ENCODE measurements at places on chromosomes 7 and 10. TPM values are rescaled to one million over a fixed set of nuclear protein-coding genes. Genes with fewer than 3 reads are reported as not detected.
A peak's percentile ranks its signal among the peaks of the same experiment; 100 is the strongest.

The PRSS37 gene
- total RNA-seq, result not detected

The FEZF1 gene
- total RNA-seq, result not detected

The MYL7 gene
- not detected for total RNA-seq

The CHAT gene
- total RNA-seq, result not detected

The GNAT3 gene
- total RNA-seq, result not detected

The VWC2 gene
- total RNA-seq, result not detected

The CYTH3 gene
- total RNA-seq, result 4.7 TPM

The IFIT1B gene
- not detected for total RNA-seq

The SLC26A3 gene
- total RNA-seq, result not detected

GRCh38 chr10:71443676-71444075, 47.0 kb downstream of the CDH23 start:
- DNase-seq, result no peak

- DNase-seq, result no peak
Observed at GRCh38 chr10:74297389-74298080, 146.5 kb downstream of the ADK start.

GRCh38 chr7:1064581-1064980, 20.2 kb downstream of the GPR146 start:
- DNase-seq, result no peak

- no peak for DNase-seq
Observed at GRCh38 chr10:12434277-12434676, 84.9 kb downstream of the CAMK1D start.

GRCh38 chr7:142188154-142188553, 69.7 kb downstream of the PRSS58 start:
- no peak for DNase-seq

DNA sequence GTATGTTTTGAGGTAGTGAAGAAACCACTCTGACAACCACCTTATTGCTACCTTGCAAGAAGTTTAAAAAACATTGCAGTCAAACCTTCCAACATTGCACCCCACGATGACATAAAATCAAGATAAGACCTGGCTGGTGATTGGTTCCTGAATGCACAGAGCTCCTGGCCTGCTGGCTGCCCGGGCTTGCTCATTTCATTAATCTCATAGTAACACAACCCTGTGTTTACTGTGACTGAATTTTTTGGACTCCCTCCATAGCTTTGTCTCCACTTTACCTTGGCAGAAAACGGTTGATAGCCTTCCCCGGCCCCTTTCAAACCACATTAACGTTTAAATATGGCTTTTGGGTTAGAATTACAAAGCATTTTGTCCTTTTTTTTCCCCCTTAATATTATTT, 27.5 kb downstream of the VWA2 start:
- no peak for DNase-seq

GRCh38 chr10:18098201-18098600, 42.0 kb upstream of the CACNB2 start:
- no peak for DNase-seq

DNA sequence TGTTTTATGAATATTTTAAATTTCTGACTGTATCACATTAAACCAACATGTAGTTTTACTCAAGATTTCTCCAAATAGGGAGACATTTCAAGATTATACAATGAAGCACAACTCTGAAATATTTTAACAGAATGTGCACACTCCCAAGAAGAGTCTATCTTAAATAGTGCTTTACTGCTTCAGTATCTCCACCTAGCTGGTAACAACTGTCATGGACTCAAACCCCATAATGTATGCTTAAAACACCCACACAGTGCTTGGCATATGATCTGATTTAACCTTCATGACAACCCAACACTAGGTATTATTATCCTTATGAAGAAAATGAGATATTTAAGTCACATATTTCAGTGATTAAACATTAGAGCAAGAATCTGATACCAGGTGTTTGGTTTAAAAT, 45.9 kb downstream of the ASZ1 start:
- DNase-seq, result no peak

- no peak for DNase-seq
Observed at GRCh38 chr10:3980660-3981059, 195.7 kb upstream of the KLF6 start.

DNA sequence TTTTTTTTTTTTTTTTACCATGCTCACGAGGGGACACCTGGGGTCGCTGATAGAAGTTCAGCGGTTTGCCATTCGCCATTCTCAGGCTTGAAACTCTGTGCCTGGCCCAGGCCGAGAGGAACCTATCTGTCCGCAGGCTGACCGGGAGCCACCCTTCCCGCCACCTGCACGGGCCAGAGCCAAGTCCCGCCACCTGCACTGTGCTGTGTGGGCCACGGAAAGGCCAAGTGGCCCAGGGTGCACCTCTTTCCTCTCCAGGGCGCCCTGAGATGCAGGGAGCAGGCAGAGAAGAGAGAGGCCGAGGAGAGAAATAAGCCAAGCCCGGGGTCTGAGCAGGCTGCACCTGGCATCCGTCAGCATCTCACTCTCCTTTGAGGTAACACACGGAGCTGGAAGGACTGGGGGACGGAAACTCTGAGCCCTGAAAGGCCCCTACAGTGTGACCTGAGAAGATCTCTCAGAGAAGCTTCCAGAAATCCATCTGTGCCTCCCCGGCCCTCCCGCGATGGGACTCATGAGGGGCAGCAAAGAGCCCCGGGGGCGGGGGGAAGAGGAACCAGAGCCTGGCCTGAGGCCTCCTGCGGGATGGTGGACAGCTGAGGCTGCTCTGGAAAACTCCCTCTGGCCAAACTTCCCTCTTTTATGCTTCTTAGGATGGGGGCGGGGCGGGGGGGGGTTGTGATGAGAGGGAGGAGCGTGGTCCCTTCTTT, 46.6 kb downstream of the PRKAG2 start:
- DNase-seq, result no peak

GRCh38 chr7:4834601-4835397, 27.0 kb downstream of the PAPOLB start:
- DNase-seq, result no peak

GRCh38 chr7:116327752-116328151, 117.4 kb downstream of the TES start:
- no peak for DNase-seq

DNA sequence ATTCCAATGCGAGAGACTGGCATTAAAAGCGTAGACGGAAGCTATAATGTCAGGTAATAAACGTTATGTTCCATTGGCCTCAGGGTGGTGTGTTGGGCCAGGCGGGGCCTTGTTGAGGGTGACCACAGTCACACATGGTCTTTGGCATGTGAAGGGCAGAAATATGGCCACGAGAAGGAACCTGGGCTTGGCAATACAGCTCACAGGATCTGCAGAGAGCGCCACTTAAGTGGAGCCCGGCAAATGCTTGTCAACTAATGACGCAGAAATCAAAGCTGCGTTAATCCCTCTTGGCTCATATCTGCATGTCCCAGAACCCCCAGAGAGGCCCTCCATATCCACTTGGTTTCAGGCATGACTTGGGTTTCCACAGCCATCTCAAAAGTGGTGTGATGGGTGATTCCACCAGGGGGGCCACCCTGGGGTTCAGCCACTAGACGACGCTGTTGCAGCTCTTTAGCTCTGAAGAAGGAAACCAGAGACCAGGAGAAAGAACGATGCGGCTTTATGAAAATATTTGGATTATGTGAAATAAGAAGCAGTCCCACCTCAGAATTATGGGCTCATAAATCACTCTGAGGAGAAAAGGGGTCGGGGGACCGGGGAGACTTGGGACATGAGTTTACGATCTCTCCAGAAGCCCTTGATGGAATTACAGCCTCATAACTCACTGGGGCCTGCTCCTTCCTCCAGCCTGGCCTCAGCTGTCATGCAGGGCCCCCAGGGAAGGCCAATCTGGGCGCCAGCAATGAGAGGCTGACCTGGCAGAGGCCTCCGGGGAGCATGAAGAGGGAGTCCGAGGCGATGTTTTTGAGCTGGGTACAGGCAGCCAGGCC, 462.5 kb downstream of the PLXNA4 start:
- DNase-seq, result no peak

GRCh38 chr10:6430423-6430980, 149.6 kb downstream of the PRKCQ start:
- DNase-seq, result no peak

DNA sequence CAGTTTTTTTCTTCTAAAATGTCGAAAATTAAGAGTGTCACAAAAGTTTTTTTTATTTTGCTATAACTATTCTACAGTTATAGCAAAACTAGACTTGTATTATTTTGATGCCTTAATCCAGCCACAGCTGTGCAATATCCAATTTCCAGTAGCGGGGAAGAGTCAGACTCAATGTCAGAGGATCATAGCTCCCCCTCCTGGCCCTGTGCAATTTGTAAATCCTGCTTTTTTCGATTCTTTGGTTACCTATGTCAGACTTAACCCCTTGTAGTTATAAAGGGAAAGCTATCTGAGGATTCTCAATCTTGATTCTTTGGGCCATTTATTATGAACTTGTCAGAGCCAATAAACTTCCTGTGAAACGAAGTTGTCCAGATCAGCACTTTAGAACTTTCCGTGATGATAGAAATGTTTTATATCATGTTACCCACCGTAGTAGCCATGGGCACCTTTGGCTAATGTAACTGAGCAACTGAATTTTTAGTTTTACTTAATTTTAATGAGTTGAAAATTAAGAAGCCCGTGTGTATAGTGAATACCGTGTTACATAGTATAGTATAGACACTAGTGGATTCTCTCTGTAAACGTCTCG, 87.7 kb upstream of the PRKCQ start:
- peak; percentile 49 for DNase-seq

GRCh38 chr10:84660450-84661159, 332.2 kb downstream of the CCSER2 start:
- DNase-seq, result peak; percentile 6

DNA sequence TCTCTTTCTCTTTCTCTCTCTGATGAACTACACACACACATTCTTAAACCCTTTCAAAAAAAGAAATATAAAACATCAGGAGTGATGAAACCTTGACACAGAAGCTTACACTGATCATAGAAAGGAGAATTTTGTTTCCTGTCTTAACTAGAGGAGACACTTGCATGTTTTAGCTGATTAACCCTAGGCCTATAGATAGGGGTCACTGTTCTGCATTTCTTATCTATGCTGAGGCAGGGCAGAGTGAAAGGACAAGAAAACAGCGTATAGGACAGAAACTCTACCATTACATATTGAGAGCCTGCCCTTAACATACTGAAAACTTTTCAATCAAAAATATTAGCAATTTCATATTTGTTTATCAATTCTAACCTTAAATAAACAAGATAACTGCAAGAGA, 680.6 kb upstream of the MBL2 start:
- DNase-seq, result no peak

- DNase-seq, result no peak
Observed at GRCh38 chr7:291373-292092, 1.6 kb downstream of the FOXL3 start.

DNA sequence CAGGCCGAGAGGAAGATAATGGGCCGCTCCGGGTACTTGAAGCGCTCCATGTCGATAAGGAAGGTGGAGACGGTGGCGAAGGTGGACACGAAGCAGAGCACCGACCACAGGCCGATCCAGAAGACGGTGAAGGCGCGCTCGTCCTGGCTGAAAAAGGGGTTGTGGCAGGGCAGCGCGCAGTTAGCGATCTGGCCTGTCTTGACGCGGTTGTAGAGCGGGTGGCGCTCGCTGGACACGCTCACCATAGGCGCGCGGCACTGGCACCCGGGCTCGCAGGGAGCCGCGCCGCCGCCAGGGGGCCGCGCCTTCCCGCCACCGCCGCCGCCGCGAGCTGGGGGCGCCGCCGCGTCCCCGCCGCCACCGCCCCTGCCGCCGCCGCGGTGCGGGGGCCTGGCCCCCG, 1.6 kb downstream of the FZD8 start:
- DNase-seq, result peak; percentile 65

GRCh38 chr10:45599646-45600045, 72.9 kb downstream of the ZFAND4 start:
- no peak for DNase-seq

DNA sequence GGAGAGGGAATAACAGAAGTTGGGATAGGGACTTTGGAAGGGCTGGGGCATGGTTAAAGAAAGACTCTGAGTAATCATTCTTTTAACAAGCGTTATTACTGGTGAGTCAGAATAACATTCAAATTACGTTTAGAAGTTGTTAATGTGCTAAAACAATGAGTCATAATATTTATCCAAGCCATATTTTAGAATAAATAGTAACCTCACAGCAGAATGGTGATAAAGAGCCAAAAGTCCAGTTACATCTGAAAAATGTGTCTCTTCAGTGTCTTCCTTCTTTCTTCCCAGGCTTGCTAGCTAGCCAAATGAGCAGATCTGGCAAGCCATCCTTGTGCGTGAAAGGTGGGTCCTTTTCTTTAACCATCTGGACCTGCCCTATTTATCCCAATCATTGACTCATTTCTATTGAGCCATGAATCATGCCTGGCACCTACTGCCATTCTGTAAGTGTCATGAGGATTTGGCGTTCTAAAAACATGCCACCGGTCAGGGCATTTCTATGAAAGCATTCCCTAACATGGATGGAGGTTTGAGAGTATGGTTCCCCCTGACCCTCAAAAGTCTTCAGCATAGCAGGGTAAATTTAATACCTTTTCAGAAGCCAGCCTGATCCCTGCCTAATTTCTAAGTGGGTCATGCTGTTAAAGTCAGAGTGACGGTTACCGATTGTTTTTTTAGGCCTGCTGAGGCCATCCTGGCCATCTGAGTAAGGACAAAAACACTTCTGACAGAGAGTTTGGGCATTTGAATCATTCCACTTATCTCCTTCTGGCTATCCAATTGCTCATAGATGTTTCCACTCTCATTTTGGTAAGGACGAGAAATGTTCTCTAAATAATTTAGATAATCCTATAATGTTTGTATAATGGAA, 26.9 kb downstream of the MYPN start:
- no peak for DNase-seq

DNA sequence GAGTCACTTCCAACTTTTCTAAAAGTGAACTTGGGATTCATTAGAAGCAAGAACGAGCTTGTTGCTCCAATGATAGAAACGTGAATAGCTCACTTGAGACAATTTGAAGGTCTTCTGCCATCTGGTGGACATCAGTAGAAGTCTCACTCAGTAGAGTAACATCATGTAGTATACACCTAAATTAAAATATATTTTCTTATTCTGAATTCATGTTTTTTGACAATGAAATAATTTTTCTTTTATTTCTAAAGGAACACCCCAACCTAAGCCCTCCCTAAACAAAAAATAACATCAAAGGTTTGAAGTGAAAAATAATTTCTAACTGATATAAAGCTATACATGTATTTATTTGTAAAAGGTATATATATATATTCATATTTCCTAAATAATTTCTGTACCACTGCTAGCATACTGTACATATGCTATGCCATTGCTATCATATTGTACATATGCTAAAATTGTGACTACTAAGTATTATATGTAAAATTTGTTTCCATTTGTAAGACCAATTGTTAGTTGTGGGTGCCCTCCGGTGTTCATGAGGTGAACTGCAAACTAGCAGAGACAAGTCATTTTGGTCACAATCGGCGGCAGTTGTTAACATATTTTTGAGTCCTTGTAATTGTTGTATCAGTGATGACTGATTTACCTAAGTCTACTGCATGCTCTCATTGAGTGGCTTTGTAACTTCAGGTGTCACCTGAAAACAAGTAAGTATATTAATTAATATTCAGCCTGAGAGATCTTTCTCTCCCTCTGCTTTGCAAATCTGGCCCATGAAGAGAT, 121.9 kb downstream of the PTPRZ1 start:
- DNase-seq, result peak; percentile 60

GRCh38 chr7:141231018-141231792, 157.3 kb downstream of the TMEM178B start:
- DNase-seq, result no peak

GRCh38 chr10:77120012-77120411, 517.6 kb downstream of the KCNMA1 start:
- DNase-seq, result no peak

GRCh38 chr7:7957513-7957912, 11.1 kb upstream of the GLCCI1 start:
- no peak for DNase-seq
